Hepatocyte (in vitro differentiated cells): ENCODE measurements at places on chromosomes 1 and 21. TPM values are rescaled to one million over a fixed set of nuclear protein-coding genes. Genes with fewer than 3 reads are reported as not detected.

Gene PMF1
- polyA plus RNA-seq: 77.1 and 96.9 TPM in 2 replicates

Gene LRRC53
- not detected in 2 replicates for polyA plus RNA-seq

Gene OR14K1
- polyA plus RNA-seq: not detected in 2 replicates

Gene GJA9
- 0.34 TPM in 1 of 2 replicates, not detected in the other for polyA plus RNA-seq

Gene FAM72B
- polyA plus RNA-seq: 1.7 and 3.1 TPM in 2 replicates

DNA sequence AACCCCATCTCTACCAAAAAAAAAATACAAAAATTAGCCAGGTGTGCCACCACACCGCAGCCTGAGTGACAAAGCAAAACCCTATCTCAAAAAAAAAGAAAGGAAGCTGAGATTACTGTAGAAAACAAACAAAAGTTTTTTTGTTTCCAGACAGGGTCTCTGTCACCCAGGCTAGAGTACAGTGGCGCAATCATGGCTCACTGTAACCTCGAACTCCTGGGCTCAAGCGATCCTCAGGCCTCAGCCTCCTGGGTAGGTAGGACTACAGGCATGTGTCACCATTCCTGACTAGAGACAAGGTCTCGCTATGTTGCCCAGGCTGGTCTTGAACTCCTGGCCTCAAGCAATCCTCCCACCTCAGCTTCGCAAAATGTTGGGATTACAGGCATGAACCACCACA, 2.8 kb upstream of the PYGO2 start:
- DNase-seq: no peak

DNA sequence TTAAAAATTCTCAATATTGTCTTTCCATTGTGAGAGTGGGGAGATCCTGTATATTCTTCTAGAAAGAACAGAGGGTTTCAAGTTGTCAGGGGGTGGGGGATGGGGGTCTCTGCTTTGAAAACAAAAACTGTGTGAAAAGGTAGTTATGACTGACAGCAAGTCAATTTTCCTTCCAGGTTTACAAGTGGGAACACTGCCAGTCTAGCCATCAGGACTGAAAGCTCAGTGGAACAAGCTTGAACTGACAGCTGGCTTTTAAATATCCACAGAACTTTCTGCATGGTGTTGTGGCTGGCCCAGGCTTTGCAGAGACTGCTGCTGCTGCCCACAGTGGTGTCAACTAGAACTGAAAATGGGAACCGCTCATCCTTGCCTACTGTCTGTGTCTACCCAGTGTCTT, 162.6 kb downstream of the TNR start:
- no peak for DNase-seq

GRCh38 chr1:71428029-71428428, 347.2 kb upstream of the ZRANB2 start:
- no peak for DNase-seq
